ENCODE measurements at places on chromosomes 13 and 19. TPM values are rescaled to one million over a fixed set of nuclear protein-coding genes. Genes with fewer than 3 reads are reported as not detected.

The CEBPA gene
- 2.2 TPM for total RNA-seq

The DMKN gene
- not detected for total RNA-seq

The C3 gene
- total RNA-seq, result 35.4 TPM

The ZNF112 gene
- total RNA-seq, result 30.0 TPM

The RFPL4AL1 gene
- not detected for total RNA-seq
